Fibroblast of the aortic adventitia (primary cell): ENCODE measurements at places on chromosomes 3 and 15.

DNA sequence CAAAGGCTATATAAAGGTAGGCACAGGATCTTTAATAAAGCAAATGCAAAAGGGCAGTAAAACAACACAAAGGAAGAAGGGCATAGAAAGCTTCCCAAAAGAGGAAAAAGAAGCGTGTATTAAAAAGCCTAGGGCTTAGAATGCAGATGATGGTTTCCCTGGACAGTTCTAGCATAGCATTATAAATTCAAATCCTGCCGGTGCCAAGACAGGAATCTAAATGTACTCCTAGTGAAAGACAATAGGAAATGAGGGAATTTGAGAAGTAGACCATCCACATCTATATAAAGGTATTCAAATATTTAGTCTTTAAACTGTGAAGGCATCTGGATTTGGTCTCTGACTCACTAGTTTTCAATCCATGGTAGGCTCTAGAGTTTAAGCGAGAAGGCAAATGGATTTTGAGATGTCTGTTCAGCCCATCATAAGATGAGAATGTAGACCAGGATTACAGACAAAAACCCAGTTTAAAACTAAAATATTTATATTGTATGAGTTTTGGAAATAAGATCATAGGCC is 431.8 kb downstream of the TBL1XR1 start:
- no peak for DNase-seq

DNA sequence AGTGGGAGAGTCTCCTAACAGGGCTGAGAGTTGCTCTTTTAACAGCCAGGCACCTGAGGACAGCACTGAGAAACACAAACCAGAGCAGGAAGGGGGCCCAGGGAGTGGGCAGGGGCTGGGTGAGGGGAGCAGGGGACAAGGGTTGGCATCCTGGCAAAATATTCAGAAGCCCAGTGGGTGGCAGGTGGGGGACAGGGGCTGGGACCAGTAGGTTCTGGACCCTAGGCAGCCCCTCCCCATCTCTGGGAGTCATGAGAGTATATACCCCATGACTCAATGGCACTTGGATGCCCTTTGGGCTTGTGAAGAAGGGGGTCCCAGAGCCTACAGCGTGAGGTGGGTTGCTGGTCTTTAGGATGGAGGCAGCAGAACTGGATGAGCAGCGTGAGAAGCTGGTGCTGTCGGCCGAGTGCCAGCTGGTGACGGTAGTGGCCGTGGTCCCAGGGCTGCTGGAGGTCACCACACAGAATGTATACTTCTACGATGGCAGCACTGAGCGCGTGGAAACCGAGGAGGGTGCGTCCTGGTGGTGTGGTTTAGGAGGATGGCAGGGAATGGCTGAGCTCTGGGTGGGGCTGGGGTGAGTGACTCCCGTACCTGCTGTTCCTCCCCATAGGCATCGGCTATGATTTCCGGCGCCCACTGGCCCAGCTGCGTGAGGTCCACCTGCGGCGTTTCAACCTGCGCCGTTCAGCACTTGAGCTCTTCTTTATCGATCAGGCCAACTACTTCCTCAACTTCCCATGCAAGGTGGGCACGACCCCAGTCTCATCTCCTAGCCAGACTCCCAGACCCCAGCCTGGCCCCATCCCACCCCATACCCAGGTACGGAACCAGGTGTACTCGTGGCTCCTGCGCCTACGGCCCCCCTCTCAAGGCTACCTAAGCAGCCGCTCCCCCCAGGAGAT is 24.2 kb downstream of the NBEAL2 start:
- DNase-seq, result no peak

GRCh38 chr15:26630857-26631256 is 142.0 kb downstream of the GABRB3 start:
- no peak for DNase-seq

DNA sequence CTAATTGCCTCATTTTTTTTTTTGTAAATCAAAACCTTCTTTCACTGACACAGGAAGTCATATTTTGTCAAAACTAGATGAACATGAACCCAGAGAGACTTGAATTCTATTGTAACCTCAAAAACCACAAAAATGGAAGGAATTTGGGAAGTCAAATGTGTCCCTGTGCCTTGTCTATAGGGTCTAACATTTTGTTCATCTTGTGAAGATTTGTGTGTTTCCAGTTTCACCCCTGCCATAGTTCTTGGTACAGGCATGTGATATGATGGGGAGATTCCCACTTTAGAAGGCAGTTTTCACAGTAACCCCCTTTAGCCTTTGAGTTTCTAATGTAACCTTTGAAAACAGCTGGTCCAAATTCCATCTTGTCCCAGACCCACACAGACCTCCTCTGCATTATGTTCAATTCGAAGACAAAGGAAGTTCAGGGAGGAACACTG is 318.5 kb upstream of the ADAMTS9 start:
- peak; percentile 25 for DNase-seq
